ENCODE measurements at places on chromosomes 2 and 18.

GRCh38 chr18:5439986-5440696, 103.7 kb downstream of the EPB41L3 start:
- DNase-seq: no peak

- DNase-seq: no peak
Observed at GRCh38 chr2:208148803-208149202, 2.8 kb upstream of the CRYGB start.

DNA sequence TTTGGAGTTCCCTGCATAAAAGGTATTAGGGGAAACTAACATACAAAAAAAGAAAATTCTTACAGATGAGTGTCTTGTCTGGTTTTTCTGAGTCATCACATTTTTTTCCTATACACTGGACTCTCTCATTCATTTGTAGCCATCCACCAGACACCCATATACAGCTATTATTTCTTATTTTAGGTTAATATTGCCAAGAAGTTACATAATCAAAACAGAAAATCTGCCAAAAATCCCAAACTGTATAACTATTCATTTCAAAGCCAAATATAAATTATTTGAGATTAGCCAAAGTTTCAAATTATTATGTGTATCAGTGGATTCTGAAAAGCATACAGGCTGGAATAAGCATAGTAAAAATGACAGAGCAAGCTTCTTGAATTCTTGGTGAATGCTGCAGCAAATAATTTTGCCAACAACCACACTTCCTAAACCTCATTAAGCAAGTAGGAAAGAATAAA, 191.2 kb downstream of the NCKAP5 start:
- DNase-seq: no peak

GRCh38 chr2:18373081-18373480, 187.4 kb downstream of the RDH14 start:
- DNase-seq: no peak

GRCh38 chr2:223251656-223252229, 199.8 kb downstream of the KCNE4 start:
- DNase-seq: no peak

DNA sequence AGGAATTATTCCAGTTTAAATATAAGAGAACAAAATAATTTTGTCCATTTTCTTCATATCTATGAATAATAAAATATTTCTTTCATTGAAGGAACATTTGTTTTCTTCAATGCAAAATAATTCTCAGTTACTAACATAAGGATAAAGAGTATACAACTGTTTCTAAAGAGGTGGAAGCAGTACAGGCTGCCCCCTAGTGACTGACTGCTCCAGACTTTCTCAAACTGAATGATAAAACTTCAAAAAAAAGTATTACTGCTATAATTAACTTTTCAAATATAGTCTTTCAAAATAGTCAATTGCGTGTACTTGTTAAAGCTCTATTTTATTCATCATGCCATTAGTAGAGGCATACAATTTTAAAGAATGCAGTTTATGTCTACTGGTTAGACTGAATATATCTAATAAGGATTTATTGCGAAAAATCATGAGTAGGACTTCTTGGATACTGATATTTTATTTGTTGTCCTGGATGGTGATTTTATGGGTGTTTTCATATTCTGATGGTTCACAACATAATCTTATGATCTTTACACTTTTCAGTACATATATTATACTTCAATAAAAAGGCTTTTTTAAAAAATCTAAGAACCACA, 100.1 kb downstream of the WDPCP start:
- DNase-seq: no peak

- DNase-seq: no peak
Observed at GRCh38 chr2:161434118-161434517, 18.0 kb downstream of the TBR1 start.

DNA sequence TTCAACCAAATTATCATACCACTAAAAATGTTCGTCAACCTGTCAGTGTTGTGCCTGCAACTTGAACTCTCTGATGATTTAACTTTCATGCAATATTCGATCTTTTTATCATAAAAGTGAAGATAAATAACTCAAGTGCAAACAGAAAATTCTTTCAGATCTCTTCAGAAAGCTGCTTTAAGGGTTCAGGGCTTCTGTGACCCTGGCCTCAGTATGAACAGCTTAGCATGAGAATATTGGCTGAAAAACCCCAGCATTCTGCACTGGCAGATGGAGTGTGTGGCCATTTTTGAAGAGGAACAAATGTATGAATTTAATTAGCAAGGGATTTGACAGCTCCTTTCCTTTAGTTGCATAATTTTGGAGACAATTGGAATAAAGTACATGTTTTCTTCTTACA, 851.4 kb upstream of the SOX11 start:
- no peak for DNase-seq

DNA sequence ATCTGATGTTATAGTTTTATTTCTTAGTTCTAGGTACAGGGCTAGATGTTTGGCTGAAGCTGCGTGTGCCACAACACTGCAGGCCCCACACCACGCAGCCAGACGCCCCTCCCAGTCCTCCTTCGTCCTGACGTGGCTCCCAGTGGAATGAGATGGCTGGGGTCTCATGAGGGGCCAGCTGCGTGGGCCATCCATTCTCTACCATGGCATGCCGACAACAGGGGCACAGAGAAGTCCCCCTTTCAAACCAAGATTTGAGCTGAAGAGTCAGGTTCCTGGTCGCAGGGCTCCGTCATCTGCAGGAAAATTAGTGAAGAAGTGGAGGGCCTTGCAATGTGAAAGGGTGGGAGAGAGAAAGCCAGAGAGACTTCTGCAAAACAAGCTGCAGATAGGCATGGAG, 64.5 kb downstream of the PARD6G start:
- DNase-seq: no peak

DNA sequence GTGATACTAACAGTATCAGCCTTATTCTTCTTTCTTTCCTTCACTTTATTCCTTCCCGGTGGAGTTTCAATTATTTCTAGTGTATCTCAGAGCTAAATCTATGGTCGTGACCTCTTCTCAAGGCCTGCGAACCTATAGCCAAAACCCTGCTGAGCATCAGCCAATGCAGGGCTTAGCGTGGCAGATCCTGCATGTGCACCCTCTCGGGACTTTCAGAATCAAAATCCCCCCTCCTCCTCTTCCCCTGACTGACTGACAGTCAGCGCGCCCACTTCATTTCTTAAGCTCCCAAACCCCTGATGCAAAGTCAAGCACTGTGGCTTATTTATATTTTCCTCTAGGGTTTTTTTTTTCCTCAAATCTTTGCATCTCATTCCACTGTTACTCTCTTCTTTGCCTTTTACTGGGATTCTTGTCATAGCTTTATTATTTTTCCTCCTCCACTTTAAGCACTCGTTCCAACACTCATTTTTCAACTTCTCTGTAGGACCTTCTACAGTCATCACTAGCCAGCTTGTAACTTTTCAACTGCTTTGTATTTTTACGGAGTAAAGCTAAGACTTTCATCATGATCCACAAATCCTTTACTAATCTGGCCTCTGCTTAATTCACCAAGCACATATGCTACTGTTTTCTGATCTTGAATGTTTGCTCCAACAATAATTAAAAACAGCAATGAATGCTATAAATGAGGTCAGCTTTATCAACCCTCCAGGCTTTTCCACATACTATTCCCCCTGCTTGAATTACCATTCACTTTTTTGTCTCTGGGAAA, 896.5 kb upstream of the PIK3C3 start:
- no peak for DNase-seq

DNA sequence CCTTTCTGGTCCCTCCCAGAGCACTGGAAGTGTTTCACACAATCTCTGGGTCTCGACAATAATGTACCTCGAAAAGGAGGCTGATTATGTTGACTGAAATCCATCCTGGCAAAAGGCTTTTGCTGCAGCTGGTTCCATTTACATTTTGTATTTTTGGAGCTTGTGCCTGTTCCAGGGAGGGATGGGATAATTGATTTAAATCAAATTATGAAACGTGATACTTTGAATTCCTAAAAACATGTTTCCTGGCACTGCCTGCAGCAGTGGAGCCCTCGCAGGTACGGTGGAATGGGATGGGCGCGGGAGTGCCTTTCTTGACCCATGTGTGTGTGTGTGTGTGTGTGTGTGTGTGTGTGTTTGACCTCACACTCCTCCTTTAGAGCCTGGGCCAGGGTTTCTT, 455.5 kb upstream of the MEIS1 start:
- DNase-seq: no peak

DNA sequence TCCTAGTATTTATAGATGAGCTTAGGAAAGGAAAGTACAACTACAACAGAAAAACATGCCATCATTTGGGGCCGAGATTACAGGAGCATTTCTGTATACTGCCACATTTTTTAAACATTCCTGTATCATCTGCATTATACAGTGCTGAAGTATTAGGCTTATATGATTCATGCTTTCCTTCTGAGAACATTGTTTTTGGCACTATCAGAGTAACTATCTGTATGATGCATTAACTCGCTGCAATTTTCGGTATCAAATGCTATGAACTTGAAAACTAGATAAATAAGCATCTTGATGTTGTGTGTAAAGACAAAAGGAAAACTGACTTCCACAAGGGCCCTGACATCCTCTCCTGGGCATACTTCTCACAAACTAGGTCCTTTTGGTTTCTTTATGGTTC, 102.0 kb downstream of the RIT2 start:
- DNase-seq: no peak

DNA sequence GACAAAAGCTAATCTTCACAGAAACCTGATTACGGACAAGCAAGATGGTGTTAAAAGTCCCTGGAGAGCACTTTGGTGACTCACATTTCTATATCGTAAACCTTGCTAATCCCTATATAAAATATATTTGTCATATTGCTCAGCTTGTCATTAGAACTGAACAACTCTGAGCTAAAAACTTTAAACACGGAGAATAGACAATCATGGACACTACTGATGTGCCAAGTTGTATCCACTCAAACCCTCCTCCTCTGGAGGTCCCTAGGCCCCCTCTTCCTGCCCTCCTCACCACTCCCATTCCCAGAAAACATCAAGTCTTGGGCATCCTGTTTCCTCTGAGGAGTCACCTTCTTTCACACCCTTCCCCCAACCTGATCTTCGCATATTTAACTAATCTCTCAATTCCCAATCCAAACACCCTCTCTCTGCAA, 138.7 kb upstream of the PID1 start:
- no peak for DNase-seq

GRCh38 chr18:58538604-58539386, 90.1 kb downstream of the ALPK2 start:
- DNase-seq: no peak

- no peak for DNase-seq
Observed at GRCh38 chr2:172147944-172148650, 45.4 kb upstream of the DLX2 start.

GRCh38 chr2:101133492-101134100, 17.6 kb downstream of the TBC1D8 start:
- no peak for DNase-seq

DNA sequence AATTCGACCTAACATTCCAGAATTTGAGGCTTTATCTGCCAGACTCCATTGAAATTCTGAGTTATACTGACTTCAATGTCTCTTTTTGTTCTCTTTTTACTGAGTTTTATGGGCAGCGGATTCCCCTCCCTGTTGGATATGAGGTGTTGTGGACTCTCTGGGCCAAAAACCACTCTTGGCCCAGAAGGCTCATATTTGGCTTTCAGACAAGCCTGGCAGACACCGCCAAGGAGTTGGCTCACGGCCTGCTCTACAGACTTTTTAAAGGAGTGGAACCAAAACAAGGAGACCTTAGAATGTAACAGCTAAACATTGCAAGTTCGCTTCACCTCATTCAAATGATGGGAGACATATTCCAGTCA, 206.4 kb upstream of the NCKAP5 start:
- no peak for DNase-seq

- DNase-seq: no peak
Observed at GRCh38 chr2:241035142-241035817, 36.9 kb downstream of the SNED1 start.

DNA sequence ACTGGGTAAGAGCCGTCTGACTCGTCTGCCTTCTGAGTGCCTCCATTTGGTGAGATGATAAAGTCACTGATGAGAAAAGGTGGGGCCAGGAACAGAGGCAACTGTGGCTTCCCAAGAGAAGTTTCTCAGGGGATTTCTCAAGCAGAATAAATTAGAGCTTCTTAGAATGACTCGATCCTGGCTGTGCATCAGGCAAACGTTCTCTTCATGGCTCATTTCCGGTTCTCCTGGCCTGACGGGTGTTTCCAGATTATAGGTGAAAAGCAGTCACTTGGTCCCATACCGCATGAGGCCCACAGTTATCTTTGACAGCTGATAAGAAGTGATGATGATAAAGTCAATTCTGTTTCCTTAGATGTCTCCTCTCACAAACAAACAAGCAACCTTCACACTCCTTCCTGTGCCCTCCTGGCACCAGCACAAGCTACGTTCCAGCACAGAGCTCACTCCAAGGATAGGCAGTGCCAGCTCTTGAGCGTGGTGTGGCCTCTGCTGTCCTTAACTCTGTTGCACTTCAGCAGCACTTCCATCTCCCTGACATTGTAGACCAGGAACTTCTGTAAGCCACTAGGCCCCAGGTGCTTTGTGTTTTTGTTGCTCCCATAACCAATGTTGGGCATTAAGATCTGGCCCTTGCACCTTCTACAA, 37.8 kb upstream of the KCNF1 start:
- DNase-seq: no peak

DNA sequence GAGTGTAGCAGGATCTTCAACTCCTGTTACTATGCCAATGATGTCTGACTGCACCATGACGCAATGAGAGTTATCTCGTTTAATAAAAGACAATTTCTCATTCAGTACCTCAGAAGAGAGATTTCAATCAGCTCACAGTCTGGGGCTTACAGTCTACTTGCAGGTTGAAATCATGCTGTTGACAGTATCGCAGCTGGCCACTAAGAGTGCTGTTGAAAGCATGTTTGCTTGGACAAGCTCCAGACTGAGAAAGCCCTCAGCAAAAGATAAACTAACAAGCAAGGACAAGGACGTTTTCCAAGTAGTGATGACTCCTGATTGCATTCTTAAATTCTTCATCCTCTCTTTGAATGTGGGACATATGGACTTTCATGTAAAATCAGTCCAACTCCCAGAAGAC, 145.2 kb upstream of the SYT4 start:
- no peak for DNase-seq

- no peak for DNase-seq
Observed at GRCh38 chr18:67154979-67155378, 361.5 kb downstream of the DSEL start.

- DNase-seq: no peak
Observed at GRCh38 chr18:13537022-13537780, 189.2 kb downstream of the FAM210A start.

DNA sequence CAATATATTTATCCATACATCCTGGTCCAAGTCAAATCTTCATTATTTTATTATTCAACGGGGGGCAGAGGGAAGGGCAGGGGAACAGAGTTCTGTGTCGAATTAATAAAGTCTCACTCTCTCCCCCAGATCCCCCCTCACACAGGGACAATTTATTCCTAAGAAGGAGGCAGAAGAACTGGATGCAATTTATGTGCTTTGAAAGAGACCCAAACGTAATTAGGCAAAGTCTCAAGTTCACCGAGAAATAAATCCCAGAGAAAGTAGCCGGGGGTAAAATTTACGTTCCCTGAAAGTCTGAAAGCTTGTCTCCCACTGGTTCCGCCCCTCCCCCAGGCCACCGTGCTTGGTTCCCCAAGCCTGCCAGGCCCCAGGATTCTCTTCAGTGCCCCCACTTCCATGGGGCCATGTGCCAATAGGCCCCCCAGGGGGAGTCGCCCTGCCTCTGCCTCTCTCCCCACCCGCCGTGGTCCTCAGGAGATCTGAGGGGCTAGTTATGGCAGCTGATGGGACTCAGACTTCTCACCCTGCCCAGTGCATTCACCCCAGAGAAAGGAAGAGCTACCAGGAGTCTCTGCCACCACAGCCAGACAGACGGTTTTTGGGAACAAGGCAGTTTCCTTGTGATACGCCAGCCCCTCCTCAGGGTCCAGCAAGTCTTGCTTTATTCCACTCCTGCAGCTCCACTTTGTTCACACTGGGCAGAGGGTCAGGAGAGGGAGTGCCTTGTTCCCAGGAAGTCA, 215.5 kb downstream of the CYP26B1 start:
- no peak for DNase-seq

- DNase-seq: no peak
Observed at GRCh38 chr2:39492716-39493115, 55.6 kb upstream of the MAP4K3 start.
